ENCODE measurements at places on chromosomes 1 and 21. TPM values are rescaled to one million over a fixed set of nuclear protein-coding genes. Genes with fewer than 3 reads are reported as not detected.

DNA sequence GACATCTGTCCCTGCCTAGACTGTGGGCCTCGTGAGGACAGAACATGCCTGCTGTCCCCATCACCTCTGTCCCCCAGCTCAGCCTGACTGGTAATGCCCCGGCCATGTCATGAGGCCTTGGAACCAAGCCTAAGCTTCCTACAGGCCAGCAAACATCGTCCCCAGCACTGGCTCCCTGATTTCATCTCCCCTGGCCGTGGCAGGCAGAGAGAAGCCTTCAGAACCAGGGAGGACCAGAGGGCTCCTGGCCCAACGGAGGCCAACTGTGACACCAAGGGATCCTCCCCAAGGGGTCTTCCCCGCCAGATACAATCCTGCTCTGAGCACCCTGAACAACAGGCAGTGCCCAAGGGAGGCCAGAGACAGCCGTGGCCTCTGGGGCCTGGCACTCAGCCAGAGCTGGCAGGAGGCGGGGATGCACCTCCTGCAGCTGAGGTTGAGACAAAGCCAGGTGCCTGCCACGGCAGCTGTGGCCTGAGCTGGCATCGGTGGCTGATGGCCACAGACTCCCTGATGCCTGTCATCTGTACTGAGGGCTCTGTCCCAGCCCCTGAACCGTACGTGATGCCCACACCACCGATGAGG is 9.9 kb upstream of the NPHP4 start:
- no peak overlapping the region for H3K27ac ChIP-seq
- no peaks in the 10 kb centered on the region for H3K4me1 ChIP-seq
- no peak overlapping the region for H3K4me3 ChIP-seq
- DNase-seq, result no peak
- no peaks in the 10 kb centered on the region for H3K36me3 ChIP-seq

GRCh38 chr1:95072117-95072516 is 634 bp downstream of the ALG14 start:
- H3K36me3 ChIP-seq, result no peaks in the 10 kb centered on the region
- no peaks in the 10 kb centered on the region for H3K4me1 ChIP-seq
- no peak for DNase-seq
- H3K4me3 ChIP-seq, result peak overlapping the region; percentile 77
- H3K27me3 ChIP-seq, result no peaks in the 10 kb centered on the region

GRCh38 chr1:109801791-109802135 is 38.0 kb upstream of the EPS8L3 start:
- DNase-seq, result no peak
- no peak overlapping the region for H3K27ac ChIP-seq
- H3K4me3 ChIP-seq, result no peak overlapping the region
- H3K36me3 ChIP-seq, result no peaks in the 10 kb centered on the region
- no peaks in the 10 kb centered on the region for H3K4me1 ChIP-seq

GRCh38 chr1:208160259-208160819 is 83.8 kb downstream of the PLXNA2 start:
- H3K4me1 ChIP-seq, result peaks cover 40% of the 10 kb centered on the region
- DNase-seq, result peak; percentile 72
- peak overlapping the region; percentile 81 for H3K27ac ChIP-seq
- H3K36me3 ChIP-seq, result no peaks in the 10 kb centered on the region
- no peak overlapping the region for H3K4me3 ChIP-seq

- DNase-seq, result no peak
- H3K27me3 ChIP-seq, result no peaks in the 10 kb centered on the region
- H3K36me3 ChIP-seq, result no peaks in the 10 kb centered on the region
- no peaks in the 10 kb centered on the region for H3K4me1 ChIP-seq
- H3K27ac ChIP-seq, result no peak overlapping the region
These were observed 80.9 kb upstream of the SYT6 start for GRCh38 chr1:114234408-114235124.

GRCh38 chr1:24317081-24317480 is 2.1 kb upstream of the GRHL3 start:
- H3K4me1 ChIP-seq, result peaks cover 6% of the 10 kb centered on the region
- no peak overlapping the region for H3K27ac ChIP-seq
- H3K36me3 ChIP-seq, result no peaks in the 10 kb centered on the region
- DNase-seq, result no peak

GRCh38 chr1:115781343-115781742 is 12.8 kb upstream of the CASQ2 start:
- no peaks in the 10 kb centered on the region for H3K4me1 ChIP-seq
- H3K27ac ChIP-seq, result no peak overlapping the region
- H3K36me3 ChIP-seq, result no peaks in the 10 kb centered on the region
- no peak overlapping the region for H3K4me3 ChIP-seq
- DNase-seq, result no peak

CD164L2 gene
- not detected for total RNA-seq

RXRG gene
- total RNA-seq, result 0.18 TPM

CD34 gene
- total RNA-seq, result 42.1 TPM

MYOCOS gene
- total RNA-seq, result 0.83 TPM
